ENCODE measurements at places on chromosomes 13 and 19.

- DNase-seq, result no peak
Measured at GRCh38 chr13:26221399-26221720, 754 bp downstream of the RNF6 start.

- no peak for DNase-seq
Measured at GRCh38 chr13:24911133-24911908, 147.4 kb downstream of the RNF17 start.

DNA sequence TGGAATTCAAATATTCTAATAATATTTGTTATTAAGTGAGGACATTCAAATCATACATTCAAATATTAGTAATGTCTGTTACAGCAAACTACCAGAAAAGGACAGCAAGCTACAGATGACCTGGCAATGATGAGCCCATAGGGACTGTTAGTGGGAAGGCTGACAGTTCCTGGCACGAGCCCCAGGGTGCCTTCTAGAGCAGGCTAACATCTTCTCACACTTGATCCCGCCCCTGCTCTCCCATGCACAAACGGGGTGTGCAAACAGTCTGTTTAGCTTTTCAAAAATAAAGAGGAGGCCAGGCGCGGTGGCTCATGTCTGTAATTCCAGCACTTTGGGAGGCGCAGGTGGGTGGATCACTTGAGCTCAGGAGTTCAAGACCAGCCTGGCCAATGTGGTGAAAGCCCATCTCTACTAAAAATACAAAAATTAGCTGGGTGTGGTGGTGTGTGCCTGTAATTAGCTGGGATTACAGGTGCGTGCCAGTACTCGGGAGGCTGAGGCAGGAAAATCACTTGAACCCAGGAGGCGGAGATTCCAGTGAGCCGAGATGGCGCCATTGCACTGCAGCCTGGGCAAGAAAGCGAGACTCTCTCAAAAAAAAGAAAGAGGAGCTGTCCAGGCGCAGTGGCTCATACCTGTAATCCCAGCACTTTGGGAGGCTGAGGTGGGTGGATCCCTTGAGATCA lies 9.6 kb upstream of the GARRE1 start:
- DNase-seq, result no peak

DNA sequence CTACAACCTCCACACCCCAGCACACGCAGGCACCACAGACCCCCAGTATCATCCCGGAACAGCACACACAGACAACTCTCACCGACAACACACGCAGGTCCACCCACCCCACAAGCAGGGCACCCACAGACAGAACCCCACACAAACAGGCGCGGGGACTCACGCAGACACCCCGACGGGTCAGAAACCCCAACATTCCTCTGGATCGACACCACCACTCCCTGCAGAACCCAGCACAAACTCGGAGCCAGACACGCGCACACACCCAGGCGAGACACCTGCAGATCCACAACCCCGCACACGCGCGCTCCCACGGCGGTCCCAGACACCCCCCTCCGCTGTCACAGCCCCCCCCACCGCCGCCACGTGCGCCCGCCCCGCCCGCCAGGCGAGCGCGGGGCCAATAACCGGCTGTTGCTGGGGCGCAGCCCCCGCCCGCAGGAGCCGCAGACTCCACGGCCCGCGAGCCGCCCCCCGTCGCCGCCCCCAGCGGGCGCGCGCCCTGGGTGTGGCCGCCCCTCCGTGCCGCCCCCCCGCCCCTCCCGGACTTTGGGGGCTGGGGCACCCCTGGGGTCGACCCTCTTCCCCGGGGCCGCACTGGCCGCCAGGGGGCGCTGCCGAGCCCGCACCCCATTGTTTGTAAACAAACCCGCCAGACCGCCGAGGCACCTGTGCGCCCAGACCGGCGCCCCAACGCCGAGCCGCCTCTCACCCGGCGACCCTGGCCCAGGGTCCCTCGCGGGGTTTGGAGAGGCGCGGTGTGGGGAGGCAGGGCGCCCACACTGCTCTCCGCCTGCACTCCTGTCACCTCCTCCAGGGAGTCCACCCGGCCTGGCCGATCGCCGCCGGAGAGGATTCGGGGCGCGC lies 712 bp downstream of the BBC3 start:
- peak; percentile 66 for DNase-seq

DNA sequence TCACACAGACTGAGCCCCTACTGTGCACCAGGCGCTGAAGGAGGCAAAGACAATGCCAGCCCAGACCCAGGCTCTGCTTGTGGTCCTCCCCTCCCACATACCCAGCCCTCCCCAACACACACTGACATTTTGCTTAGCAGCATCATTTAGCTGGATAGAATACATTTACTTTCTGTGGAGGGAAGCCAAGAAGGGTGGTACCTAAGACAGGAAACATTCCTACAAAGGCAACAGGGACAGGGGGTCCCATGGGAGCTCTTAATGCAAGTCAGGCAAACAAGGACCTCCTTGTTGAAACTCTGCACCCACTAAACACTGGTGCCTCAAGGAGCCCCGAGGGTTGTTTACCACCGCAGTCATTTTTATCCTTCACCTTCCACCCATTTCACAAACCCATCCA lies 77.0 kb upstream of the ZNF507 start:
- DNase-seq, result no peak

DNA sequence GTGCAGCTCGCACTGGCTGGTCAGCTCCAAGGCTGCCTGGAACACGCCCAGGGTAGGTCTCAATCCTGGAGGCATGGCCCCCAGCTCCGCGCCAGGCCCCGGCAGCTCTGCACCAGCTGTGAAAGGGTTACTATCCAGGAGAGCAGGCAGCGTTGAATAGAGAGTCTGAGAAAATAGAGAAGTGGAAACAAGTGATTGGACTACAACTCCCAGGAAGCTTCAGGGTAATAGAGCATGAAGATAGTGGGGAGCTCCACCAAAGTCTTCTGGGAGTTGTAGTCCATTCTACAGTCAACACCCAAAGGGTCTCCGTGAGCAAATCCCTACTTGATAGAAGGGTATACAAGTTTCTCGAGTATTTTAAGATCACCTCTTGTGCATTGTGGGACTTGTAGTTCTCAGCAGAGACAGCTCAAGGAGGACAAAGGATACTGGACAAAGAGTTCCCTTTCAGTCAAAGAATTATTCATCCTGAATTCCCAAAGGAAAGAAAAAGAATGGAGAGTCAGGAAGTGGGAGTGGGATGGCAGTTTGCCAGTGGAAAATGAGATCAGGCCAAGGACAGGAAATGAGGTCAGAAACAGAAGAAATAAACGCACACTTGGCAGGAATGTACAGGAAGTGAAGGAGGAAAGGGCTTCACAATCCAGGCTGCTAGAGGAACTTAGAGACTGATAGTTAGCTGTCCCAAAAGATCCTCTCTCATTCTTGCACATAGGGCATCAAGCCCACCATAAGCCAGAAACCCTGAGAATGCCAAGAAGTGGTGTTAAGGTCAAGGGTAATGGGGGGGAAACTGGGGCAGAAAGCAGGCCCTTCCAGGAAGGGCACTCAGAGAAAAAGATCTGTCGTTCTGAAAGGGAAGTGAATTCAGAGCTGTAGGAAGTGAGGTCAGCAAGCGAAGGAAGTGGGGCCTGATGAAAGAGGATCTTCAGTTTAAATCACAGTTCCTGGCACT lies 5.5 kb upstream of the MAMSTR start:
- peak; percentile 62 for DNase-seq

GRCh38 chr13:20702915-20703779 lies at the start of gene IL17D:
Gene IL17D (plus strand): TSS chr13:20703699. CDS start chr13:20704002, 303 bp downstream.
- peak; percentile 91 for DNase-seq

DNA sequence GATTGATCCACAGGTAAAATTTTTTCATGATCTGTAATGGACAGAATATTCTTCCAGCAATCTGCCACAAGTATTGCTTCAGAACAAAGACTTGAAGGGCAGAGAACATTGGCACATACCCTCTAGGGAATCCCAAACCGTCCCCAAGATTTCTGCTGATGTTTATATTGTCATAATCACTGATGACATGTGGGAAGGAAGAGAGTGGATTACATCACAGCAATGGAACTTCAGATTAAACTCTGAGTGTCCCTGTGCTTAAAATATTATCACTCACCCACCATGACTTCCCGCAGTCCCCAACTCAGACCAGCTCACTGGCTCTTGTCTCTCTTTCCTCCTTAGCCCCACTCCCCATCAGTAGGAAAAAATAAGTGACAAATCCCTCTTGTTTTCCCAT lies 8.5 kb upstream of the TPT1 start:
- no peak for DNase-seq

- DNase-seq, result no peak
Measured at GRCh38 chr13:27868641-27869435, 51.0 kb upstream of the PDX1 start.

- no peak for DNase-seq
Measured at GRCh38 chr19:1497578-1498235, 6.7 kb downstream of the REEP6 start.

- no peak for DNase-seq
Measured at GRCh38 chr13:27463500-27463899, 13.1 kb upstream of the MTIF3 start.

DNA sequence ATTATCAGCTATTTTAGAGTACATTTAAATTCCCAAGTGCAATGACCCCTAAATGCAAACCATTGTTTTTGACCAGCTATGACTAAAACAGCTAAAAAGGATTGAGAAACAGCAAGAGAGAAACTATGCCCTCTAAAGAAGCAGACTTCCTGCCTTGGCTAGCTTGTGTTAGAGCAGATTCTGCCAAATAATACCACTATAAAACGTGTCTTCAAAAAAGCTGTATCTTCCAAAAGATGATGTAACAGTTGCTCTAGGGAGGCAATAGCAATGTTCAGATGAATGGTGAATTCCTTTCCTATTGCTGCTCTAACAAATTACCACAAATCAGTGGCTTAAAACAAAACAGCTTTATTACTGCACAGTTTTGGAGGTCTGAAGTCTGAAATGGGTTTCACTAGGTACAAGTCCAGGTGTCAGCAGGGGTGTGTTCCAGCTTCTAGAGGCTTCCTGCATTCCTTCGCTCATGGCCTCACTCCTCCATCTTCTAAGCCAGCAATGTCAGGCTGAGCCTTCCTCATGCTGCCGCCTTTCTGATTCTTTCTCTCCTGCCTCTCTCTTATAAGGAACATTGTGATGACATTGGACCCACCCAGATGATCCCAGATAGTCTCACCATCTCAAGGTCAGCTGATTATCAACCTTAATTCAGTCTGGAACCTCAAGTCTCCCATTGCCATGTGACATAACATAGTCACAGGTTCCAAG lies 84.5 kb downstream of the LRRC63 start:
- no peak for DNase-seq

- DNase-seq, result no peak
Measured at GRCh38 chr13:34751044-34751443, 191.0 kb upstream of the NBEA start.

DNA sequence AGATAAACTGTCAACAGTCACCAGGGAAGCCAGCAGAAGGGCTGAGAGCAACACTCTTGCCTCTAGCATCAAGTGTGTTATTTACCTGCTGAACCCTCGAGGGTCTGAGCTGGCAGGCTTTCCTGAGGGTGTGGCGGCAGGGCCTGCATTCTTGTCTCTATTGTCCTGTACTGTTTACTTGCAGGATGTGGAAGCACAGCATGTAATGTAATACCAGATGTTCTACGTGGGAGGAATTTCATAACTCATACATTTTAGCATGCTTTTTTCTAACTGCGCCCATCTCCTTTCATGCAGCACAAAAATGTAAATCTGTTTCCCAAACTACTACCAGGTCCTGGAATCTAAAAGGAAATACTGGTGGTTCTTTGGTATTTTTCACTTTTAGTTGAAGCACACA lies 153.1 kb downstream of the RGCC start:
- DNase-seq, result no peak

DNA sequence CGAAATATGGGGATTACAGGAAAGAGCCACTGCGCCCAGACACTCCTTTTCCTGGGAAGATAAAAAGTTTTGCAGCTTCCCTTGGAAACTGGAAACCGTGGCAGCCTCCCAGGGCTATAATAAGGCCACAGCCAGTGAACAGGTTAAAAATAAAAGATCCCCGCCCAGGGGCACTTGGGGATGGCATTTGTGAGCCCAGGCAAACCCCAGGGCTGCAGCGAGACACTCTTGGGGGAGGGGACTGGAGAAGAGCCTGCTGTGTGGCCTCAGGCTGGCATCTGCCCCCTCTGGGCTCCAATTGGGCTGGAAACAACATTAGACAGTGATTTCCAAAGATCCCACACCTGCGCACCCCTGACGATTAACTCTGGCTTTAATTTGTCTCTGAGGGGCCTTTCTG lies 11.2 kb downstream of the FEM1A start:
- no peak for DNase-seq

- DNase-seq, result no peak
Measured at GRCh38 chr13:89688918-89689317, 1658.6 kb upstream of the MIR17HG start.

DNA sequence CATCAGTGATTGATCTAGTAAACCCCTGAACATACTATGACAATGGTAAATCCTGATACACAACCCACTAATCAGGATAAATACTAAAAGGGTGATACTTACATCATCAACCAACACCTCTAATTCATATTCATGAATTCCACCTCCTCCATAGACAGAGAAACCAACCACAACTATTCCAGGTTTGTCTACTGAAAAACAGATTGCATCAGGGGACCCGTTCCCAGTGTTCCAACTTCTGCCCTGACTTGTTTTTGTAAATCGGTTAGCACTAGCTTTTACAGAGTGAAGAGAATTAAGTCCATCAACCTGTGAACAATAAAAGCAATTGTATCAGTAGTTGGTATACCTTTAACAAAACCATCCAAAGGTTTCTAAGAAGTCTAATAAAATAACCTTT lies 149.2 kb downstream of the MYCBP2 start:
- no peak for DNase-seq

- no peak for DNase-seq
Measured at GRCh38 chr13:34335014-34336007, 517.4 kb downstream of the RFC3 start.

DNA sequence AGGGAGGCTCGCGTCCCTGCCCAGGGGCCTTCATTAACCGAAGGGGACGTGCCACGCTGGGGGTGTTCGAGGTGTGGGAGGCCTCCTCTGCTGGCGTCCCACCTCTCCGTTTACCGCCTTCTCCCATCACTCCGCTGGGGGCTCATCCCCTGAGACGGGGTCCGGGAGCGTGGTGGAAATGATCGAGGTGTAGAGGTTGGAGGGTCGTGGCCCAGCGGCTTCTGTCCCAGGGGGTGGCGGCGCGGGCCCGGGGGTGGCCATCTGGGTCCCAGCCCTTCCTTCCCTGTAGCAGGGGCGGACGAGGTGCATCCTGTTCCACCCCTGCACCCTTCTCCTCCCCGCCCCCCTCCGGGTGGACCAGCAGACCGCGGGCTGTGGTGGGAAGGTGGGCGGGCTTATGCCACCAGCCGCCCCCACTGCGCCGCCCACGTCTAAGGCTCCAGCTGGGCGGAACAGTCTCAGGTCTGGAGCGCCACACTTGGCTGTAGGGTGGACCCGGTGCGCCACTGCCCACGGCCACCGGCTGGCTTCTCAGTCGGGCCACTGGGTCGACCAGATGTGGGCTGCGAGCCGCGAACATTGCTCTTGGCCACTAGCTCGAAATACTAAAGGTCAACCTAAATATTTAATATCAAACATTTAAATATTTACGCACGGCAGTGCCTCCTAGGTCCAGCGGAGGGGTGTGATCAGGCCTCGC lies 69.5 kb downstream of the ZNF723 start:
- DNase-seq, result no peak
